ENCODE measurements at places on chromosomes 2 and 18. TPM values are rescaled to one million over a fixed set of nuclear protein-coding genes. Genes with fewer than 3 reads are reported as not detected.
A peak's percentile ranks its signal among the peaks of the same experiment; 100 is the strongest.

- DNase-seq = no peak
Measured at GRCh38 chr2:18396329-18397010, 164.0 kb downstream of the RDH14 start.

Gene PECR
- total RNA-seq = 52.9 TPM

Gene SP9
- total RNA-seq = not detected

Gene ANO7
- 1.1 TPM for total RNA-seq

DNA sequence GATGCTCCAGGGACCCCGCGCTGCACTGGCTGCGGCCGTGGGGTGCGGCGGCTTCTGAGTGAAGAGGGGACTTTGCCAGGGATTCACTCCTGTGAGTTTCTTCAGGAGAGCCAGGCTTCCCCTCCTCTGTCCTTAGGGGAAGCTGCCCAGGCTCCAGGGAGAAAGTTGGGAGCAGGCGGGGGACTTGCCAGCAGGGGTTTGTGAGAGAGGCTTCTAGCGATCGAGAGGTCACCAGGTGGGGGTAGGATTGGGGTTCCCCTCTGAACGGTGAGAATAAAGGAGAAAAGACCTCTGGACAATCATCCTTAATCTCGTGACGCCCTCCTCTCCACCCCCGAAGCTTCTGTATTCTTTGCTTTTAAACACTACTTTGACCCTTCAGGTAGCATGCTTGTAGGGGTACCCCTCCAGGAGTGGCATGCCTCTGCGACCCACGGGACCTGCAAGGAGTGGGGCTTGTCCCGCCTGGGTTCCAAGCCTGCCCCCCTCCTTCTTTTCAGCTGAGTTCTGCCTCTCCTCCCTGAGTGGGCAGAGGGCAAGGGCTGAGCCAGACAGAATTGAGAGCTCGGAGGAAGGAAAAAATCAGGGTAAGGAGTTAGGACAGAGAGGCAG lies 601 bp downstream of the PROKR1 start:
- no peak for DNase-seq

DNA sequence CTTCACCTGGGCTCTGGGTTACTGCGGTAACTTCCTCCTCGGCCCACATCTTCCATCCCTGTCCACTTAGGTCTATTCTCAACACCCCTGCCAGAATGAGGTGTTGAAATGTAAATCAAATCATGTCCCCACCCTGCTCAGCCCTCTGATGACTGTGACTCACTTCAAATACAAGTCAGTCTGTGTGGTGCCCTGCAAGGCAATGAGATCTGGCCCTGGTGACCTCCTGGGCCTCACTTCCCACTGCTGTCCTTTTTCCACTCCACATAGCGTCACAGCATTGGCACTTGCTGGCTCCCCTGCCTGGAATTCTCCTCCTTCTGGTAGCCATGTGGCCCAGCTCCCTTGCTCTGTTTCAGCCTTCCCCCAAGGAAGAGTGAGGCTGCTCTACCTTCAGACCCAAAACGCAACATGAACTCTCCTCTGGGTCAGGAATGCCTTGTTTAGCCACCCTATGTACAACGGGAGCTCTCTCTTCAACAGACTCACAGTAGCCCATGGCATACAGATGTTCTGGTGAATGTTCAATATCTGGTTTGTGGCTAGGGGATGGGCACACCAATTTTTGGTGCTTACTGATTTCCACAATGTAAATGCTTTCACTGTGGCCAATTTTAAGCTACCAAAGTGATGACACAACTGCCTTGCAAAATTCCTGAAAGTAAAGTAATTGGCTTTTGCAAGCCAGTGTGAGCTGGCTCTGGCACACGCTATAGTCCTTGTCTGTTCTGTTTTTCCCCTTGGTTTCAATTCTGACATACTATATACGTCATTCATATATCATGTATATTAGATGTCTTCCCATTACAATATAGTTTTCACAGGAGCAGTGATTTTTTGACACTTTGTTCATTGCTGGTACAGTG lies 550.3 kb upstream of the HS6ST1 start:
- no peak for DNase-seq

DNA sequence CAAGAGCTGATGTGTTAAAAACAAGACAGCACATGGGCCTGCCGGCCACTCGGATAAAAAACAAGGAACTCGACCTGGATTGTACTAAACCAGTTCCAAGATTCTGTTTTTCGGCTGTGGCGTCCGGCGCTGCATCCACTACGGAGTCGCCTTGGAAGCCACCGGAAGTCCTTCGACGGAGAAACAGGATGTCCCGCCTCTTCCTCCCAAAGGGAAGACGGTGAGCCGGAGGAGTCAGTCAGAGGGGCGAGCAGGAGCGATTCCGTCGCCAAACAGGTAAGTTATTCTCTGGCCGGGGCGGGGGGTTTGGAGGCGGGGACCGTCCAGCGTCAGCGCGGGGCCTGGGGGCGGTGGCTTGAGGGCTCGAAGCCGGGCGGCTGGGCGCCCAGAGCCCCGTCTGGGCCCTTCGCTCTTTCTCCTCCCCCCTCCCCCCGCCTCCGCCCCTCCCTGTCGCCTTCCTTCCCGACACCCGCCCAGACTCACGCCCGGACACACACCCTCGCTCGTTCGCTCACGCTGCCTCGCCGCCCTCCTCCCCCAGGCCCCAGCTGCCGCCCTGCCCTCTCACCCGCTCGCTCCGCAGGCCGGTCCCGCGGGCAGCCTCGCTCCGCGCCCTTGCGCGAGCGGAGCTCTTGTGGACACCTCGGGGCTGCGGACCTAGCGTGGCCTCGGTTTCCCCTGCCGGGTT lies at the start of gene ZNF407:
ZNF407 (plus strand) TSS at position 209 of the 688 bp plus-strand sequence. CDS start 33,150 bp downstream, outside the sequence.
- peak; percentile 84 for DNase-seq

- no peak for DNase-seq
Measured at GRCh38 chr2:28499282-28499681, 3.4 kb downstream of the PLB1 start.

Gene AMER3
- not detected for total RNA-seq

DNA sequence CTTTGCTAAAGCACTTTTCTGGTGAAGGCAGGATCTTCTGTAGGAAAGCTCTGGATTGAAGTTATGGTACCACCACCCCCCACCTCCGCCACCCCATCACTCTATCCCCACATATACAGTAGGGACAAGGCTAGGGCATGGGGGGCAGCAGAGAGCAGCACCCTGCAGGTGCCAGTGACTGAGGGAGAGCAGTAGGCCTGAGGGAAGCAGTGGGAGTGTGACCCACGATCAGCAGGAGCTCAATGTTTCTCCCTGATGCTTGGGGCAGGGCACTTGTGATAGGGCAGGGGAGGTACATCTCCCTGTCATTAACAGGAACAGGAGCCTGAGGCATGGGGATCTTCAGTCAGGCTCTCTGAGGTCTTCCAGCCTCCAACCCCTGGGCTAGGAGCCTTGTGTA lies 121.6 kb downstream of the ZFP36L2 start:
- DNase-seq = no peak

DNA sequence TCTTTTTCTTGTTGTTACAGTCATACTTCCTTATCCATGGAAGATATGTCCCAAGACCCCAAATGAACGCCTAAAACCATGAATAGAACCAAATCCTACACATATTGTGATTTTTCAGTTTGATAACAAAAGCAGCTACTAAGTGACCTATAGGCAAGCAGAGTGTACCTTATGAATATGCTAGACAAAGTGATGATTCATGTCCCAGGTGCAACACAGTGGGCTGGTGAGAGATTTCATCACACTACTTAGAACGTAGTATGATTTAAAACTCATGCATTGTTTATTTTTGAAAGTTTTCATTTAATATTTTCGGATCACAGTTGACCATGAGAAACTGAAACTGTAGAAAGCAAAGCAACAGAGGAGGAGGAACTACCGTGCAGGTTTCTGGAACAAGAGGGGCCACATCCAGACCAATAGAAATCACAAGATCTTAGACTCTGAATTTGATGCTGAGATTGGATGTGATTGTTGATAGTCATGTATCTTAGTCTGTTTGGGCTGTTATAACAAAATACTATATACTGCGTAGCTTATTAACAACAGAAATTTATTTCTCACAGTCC lies 470.8 kb upstream of the VRK2 start:
- DNase-seq = no peak

DNA sequence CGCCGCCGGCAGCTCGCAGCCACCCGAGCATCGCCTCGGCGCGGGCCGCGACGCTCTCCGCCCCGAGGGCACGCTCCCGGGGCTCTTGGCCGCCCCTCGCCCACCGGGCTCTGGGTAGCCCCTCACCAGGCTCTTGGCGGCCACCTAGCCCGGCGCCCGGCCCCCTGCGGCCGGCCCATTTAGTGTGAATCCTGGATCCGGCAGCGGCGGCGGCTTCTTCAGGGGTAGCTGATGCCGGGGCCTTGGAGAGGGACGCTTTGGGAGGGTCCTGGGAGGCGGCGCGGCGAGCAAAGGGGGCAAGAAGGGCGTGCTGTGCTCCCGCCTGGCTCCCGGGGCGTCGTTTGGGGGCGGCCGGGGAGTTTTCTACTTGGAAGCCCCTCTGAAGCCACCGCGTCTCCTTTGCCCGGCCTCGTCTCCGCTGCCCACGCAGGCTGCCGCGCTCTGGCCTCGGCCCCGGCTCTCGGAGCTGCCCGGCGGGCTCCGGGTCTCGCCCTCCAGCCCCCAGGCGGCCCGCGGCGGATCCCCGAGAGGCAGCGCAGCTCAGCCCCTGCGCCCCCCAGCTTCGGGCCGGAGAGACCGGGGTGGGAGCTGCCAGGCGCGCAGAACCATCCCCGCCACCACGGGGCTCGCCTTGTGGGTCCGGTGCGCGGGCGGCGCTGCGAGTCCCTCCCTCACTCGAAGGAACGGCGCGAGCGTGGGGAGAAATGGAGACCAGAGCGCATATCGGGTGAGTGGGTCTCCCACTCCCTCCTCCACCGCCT lies 509 bp downstream of the PIEZO2 start:
- no peak for DNase-seq

- DNase-seq = no peak
Measured at GRCh38 chr2:240998706-240998994, 232 bp downstream of the SNED1 start.

- no peak for DNase-seq
Measured at GRCh38 chr2:200452377-200452776, 57.5 kb downstream of the KCTD18 start.

Gene HOXD13
- not detected for total RNA-seq

Measured in Caki2 (cell line).